Activated T-cell treated with anti-CD3 and anti-CD28 coated beads, Interleukin-2, amount 50 U/mL, for 72 hours (primary cell): ENCODE measurements at places on chromosomes 6 and 20. TPM values are rescaled to one million over a fixed set of nuclear protein-coding genes. Genes with fewer than 3 reads are reported as not detected.

- H3K27ac ChIP-seq, result no peak overlapping the region
- H3K27me3 ChIP-seq, result peaks cover 6% of the 10 kb centered on the region
- no peaks in the 10 kb centered on the region for H3K4me1 ChIP-seq
- H3K36me3 ChIP-seq, result no peaks in the 10 kb centered on the region
- no peak for DNase-seq
Measured at GRCh38 chr6:168137024-168137423, 58.0 kb upstream of the FRMD1 start.

GRCh38 chr6:116190550-116190949 is 63.3 kb downstream of the TSPYL4 start:
- H3K4me3 ChIP-seq, result no peak overlapping the region
- no peaks in the 10 kb centered on the region for H3K4me1 ChIP-seq
- H3K27me3 ChIP-seq, result no peaks in the 10 kb centered on the region
- H3K27ac ChIP-seq, result no peak overlapping the region
- peaks cover 5% of the 10 kb centered on the region for H3K36me3 ChIP-seq
- no peak for DNase-seq

DNA sequence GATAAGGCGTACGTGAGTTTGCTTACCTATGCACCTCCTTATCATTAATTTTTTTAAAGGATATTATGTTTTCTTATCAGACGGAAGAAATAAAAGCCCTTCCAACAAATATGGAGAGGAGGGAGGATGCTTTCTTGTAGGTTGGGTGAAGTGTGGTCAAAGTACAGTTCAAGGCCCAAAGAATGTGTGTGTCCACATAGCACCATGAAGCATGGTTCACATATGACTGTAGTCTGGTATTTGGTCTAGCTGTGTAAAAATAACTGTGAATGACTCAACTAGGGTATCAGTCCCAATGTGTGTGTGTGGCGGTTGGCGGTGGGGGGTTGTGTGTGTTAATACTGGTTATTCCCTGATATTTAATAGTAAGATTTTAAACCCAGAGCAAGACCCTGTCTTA is 212.7 kb downstream of the TMEM242 start:
- no peak overlapping the region for H3K27ac ChIP-seq
- peaks cover 11% of the 10 kb centered on the region for H3K36me3 ChIP-seq
- DNase-seq, result no peak
- H3K27me3 ChIP-seq, result no peaks in the 10 kb centered on the region
- peaks cover 60% of the 10 kb centered on the region for H3K4me1 ChIP-seq

- peaks cover 2% of the 10 kb centered on the region for H3K36me3 ChIP-seq
- no peak overlapping the region for H3K4me3 ChIP-seq
- no peak for DNase-seq
- no peak overlapping the region for H3K27ac ChIP-seq
- H3K4me1 ChIP-seq, result peaks cover 16% of the 10 kb centered on the region
- H3K27me3 ChIP-seq, result no peaks in the 10 kb centered on the region
Measured at GRCh38 chr6:21193790-21194475, 399.6 kb upstream of the SOX4 start.

- H3K27me3 ChIP-seq, result peaks cover 18% of the 10 kb centered on the region
- H3K27ac ChIP-seq, result no peak overlapping the region
- H3K4me1 ChIP-seq, result peaks cover 24% of the 10 kb centered on the region
- no peak overlapping the region for H3K4me3 ChIP-seq
- peaks cover 2% of the 10 kb centered on the region for H3K36me3 ChIP-seq
Measured at GRCh38 chr20:51036827-51037531, 14.1 kb upstream of the KCNG1 start.

GRCh38 chr6:25715794-25716193 is 38.7 kb upstream of the SLC17A4 start:
- H3K4me1 ChIP-seq, result peaks cover 4% of the 10 kb centered on the region
- DNase-seq, result no peak

- no peak overlapping the region for H3K4me3 ChIP-seq
- no peak overlapping the region for H3K27ac ChIP-seq
- H3K27me3 ChIP-seq, result peaks cover 31% of the 10 kb centered on the region
- no peaks in the 10 kb centered on the region for H3K4me1 ChIP-seq
- H3K36me3 ChIP-seq, result no peaks in the 10 kb centered on the region
Measured at GRCh38 chr6:46925563-46926253, 4.0 kb upstream of the ADGRF5 start.

DNA sequence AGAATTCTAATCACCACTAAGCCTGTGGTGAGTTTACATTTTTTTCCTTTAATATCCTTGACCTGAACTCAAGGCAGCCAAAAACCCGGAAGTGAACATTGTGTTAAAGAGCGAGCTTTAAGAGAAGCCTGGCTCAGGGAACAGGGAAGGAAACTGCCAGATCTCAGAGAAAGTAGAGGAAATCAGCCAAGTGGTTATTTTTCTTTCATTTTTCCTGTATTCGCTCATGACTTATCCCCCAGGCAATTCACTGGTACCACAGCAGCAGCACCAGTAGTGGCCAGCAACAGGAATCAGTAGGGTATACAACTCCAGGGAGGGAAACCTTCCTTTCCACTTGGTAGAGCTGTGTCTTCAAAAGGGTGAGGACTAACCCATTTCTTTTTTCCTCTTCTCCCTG is 89.6 kb upstream of the HMGCLL1 start:
- H3K4me3 ChIP-seq, result no peak overlapping the region
- no peak overlapping the region for H3K27ac ChIP-seq
- H3K4me1 ChIP-seq, result no peaks in the 10 kb centered on the region
- no peak for DNase-seq

DNA sequence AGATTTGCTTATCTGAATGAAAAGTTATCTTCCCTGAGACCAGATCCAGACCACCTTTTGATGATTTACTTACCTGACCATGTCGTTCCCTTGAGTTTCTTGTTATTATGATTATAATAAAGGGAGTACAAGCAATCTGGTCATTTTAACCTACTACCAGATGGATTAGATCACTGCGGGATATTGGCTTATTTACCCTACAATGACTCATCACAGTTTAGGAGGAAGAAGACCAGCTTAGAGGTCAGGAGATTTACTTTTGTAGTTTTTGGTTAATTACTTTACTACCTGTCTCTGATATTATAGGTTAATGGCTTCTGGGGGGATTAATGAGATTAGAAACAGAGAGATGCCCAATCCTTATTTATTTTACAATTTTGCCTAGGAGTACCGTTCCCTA is 10.7 kb downstream of the PKIB start:
- H3K36me3 ChIP-seq, result no peaks in the 10 kb centered on the region
- H3K27ac ChIP-seq, result no peak overlapping the region
- H3K4me3 ChIP-seq, result no peak overlapping the region
- H3K4me1 ChIP-seq, result no peaks in the 10 kb centered on the region

GRCh38 chr6:26170181-26170580 is 83.0 kb downstream of the HFE start:
- peaks cover 62% of the 10 kb centered on the region for H3K4me1 ChIP-seq
- peak overlapping the region; percentile 100 for H3K4me3 ChIP-seq
- H3K27me3 ChIP-seq, result no peaks in the 10 kb centered on the region
- DNase-seq, result no peak

- no peak for DNase-seq
- H3K27ac ChIP-seq, result no peak overlapping the region
- no peaks in the 10 kb centered on the region for H3K36me3 ChIP-seq
- H3K4me3 ChIP-seq, result no peak overlapping the region
- H3K27me3 ChIP-seq, result no peaks in the 10 kb centered on the region
Measured at GRCh38 chr6:40504274-40504673, 82.9 kb downstream of the LRFN2 start.

GRCh38 chr6:109736273-109737025 is 45.4 kb downstream of the FIG4 start:
- H3K4me3 ChIP-seq, result no peak overlapping the region
- peaks cover 6% of the 10 kb centered on the region for H3K36me3 ChIP-seq
- H3K4me1 ChIP-seq, result peaks cover 10% of the 10 kb centered on the region
- no peak for DNase-seq
- H3K27me3 ChIP-seq, result no peaks in the 10 kb centered on the region
- no peak overlapping the region for H3K27ac ChIP-seq

GRCh38 chr6:119727504-119728219 is 378.1 kb upstream of the MAN1A1 start:
- H3K4me3 ChIP-seq, result no peak overlapping the region
- H3K36me3 ChIP-seq, result no peaks in the 10 kb centered on the region
- no peak for DNase-seq
- H3K27ac ChIP-seq, result no peak overlapping the region

GRCh38 chr6:112228480-112229332 is 25.7 kb downstream of the LAMA4 start:
- H3K27ac ChIP-seq, result no peak overlapping the region
- no peak for DNase-seq
- no peaks in the 10 kb centered on the region for H3K4me1 ChIP-seq
- no peak overlapping the region for H3K4me3 ChIP-seq

DNA sequence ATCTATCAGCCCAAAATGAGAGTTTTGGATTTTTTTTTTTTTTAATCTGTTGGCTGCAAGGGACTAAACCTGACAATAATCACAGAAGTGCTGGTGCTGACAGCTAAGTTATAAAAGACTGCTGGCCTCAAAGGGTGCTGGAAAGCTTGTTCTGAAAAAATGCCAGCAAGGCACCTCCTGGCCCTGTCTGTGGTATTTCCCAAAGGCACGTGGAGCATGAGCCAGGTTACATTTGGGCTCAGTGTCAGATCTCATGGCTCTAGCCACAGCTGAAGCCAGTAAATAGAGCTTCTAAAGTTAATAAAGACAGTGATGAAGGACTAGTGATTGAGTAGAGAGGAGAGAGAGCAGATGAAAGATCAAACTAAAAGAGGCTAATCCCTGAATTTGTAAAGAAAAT is 178.9 kb downstream of the FUT9 start:
- no peak overlapping the region for H3K4me3 ChIP-seq
- H3K36me3 ChIP-seq, result no peaks in the 10 kb centered on the region
- DNase-seq, result no peak

The SAMD5 gene
- not detected for total RNA-seq

The MLIP gene
- total RNA-seq, result not detected

The DBNDD2 gene
- 43.4 TPM for total RNA-seq

The NFKBIE gene
- 19.8 TPM for total RNA-seq
